BJ (cell line): ENCODE measurements at places on chromosomes 2 and 18.
A peak's percentile ranks its signal among the peaks of the same experiment; 100 is the strongest.

DNA sequence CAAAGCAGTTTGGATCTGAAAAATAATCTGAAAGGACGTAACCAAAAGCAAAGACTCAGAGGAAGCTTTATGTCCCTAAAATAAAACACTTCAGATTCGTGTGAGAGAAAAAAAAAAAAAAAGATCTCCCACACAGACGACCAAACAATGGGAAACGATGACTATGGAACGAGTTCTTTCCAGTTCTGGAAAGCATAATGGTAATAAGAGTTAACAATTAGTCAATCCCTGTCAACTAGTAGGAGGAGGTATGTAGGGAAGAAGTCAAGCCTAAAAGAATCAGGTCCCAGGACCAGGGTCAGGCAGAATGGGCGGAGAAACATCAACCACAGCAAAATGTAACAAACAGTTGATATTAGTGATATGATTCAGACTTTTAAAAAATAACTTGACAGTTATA lies 170.3 kb upstream of the SETBP1 start:
- no peak for DNase-seq

DNA sequence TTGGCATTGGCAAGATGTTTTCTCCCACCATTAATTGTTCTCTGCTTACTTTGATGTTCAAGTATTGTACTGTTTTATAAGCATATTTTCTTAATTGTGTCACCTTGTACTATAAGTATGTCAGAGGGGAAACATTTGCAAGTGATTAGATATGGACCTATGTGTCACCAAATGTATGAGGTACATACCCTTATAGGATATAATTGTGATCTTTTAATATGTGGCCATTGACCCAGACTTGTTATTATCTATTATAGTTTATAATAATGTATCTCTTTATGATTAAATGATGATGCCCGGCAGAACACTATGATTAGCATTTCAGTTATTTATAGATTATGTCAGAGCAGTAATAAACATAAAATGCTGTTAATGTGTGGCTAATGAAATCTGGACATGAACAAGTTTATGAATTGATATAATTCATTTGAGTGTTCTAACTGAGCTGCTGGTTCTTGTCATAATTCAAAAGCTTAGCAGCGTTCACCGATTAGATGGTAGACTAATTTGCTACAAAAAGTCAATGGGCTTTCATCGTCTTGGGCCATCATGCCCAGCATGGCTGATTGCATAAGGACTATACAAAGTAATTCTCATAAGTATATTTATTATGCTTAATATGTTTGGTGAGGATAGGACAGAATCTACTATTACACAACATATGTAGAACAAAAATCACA lies 480.9 kb upstream of the FANCL start:
- DNase-seq: no peak

- peak; percentile 19 for DNase-seq
Observed at GRCh38 chr2:171893824-171894611, at the start of gene SLC25A12. SLC25A12 (minus strand) TSS chr2:171894244; CDS start chr2:171894214, 30 bp downstream.

- no peak for DNase-seq
Observed at GRCh38 chr2:85704800-85705679, 10.9 kb downstream of the GNLY start.

- DNase-seq: no peak
Observed at GRCh38 chr2:9918275-9918674, 33.2 kb upstream of the GRHL1 start.

- no peak for DNase-seq
Observed at GRCh38 chr18:55470826-55471225, 117.2 kb downstream of the TCF4 start.

DNA sequence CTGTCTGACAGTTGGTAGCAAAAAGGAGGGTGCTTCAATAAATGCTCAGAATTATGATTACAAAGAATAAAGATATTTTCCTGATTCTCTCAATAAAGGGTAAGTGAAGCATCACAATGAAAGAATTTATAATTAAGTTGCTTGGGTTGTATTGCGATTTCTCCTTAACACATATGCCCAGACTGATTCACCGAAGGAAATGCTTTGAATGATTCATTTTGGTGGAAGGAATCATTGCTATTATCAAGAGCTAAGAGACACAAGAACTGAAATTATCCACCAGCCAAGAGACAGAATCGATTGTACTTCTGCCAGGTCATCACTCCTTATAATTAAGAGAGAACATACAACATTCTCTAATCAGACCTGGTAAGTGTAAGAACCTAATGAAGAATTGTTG lies 301.4 kb downstream of the NR4A2 start:
- DNase-seq: no peak

- DNase-seq: no peak
Observed at GRCh38 chr2:231394211-231395141, 1.0 kb upstream of the B3GNT7 start.

- DNase-seq: no peak
Observed at GRCh38 chr2:25129901-25130520, 38.4 kb downstream of the POMC start.

- no peak for DNase-seq
Observed at GRCh38 chr18:51912381-51912780, 427.6 kb upstream of the DCC start.

DNA sequence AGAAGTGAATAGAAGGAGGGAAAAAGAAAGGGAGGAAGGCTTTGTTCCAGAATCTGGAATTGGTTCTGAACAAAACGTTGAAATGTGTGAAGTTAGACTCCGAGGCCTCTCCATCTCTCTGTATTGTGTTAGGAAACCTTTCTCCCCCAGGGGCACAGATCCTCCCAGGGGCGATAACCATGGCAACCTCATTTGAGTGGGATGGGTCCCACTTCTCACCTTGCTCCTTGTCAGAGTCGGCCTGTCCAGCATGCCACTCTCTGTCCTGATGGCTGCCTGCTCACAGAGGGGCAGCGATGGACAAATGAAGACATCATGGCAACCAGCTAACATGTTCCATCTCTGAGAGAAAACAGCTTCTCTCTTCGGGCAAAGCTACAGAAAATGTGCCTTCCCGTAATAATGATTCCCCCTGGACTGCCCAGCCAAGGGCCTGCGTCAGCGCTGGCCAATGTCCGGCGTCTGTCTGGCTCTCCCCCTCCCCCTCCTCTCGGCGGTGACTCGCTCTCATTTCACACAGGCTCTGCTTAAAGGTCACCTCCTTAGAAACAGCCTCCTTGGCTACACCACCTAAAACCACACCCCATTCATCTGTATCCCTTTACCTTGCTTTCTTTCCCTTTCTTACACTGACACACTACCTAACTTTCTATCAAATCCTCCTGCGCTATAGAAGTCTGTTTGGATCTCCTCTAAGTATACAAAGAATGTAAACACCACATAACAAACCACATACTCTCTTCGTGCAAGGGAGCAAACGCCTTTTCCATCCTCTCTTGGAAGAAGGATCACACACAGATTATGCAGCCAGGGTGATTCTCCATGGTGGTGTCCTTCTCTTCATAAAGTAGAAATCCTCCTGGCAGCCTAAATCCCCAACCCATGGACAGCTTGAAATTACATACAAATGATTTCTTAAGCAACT lies 32.1 kb upstream of the TTC39C start:
- no peak for DNase-seq

- DNase-seq: no peak
Observed at GRCh38 chr18:49639643-49640391, 78.0 kb downstream of the LIPG start.

DNA sequence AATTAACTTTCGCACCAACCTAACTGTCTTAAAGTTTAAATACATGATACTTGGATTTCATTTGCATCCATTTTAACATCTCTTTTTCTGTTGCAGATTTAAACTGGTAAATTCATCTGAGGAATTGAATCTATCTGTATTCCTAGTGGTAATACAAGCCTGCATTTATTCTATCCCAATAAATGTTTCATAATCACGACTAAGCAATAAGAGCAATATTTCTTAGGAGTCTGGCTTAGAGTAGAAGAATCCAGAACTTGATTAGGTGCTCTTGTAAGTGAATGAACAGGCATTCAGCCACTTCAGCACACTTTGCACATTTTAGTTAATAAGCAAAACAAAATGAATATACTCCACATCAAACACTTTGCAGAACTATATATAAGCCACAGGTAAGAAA lies 27.0 kb downstream of the MSH6 start:
- no peak for DNase-seq
